Stimulated activated CD8-positive, alpha-beta memory T cell treated with anti-CD3 and anti-CD28 coated beads, Interleukin-2, amount 100 ng/mL, for 1 hour (primary cell): ENCODE measurements at places on chromosomes 11 and 22.
A peak's percentile ranks its signal among the peaks of the same experiment; 100 is the strongest.

DNA sequence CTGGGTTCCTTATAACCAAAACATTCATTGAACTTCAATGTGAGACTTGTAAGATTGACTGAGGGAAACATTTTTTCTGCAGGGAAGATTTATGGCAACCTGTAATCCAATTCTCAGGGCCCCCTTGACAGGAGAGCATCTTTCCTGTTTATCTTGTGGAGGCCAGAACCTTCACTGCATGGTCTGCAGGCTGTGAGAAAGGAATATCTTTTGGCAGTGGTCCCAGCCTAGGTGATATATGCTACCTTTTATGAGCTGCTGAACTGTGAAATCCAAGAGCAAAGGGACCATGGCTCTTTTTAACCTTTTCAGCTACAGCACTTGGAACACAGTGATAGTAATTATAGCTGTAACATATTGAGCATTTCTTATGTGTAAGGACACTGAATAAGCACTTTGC, 590.2 kb upstream of the B3GAT1 start:
- DNase-seq, result no peak

DNA sequence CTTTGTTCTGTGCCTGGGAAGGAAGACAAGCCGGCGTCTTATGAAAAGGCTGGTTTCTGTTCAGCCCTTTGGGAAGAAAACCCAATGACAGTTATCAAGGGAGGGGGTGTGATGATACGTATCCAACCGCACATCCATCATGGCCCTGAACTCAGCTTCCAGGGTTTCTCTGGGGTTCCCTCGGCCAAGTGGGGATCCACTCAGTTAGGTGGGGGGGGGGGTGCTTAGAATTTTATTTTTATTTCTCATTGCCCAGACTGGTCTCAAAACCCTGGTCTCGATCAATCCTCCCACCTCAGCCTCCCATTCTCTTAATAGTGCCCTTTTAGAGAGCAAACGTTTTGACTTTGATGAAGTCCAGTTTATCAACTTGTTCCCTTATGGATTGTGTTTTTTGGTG, 25.7 kb downstream of the KCNQ1 start:
- no peak for DNase-seq

DNA sequence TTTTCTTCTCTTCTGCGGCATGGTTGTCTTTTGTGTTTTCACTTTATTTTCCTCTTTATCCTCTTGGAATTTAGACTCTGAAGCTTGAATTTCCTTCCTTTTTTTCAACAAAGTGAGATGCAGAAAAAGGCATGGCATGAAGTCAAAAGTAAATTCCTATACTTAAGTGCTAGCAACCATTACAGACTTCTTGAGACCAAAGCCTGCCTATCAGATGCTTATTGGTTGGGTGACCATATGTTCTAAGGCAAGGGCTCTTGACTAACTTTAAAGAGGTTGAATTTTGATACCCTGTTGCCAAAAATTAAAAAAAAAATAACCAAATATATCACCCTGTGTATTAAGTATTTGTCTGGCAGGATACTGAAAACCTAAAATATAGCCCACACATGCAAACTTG, 237.4 kb downstream of the TMEM135 start:
- no peak for DNase-seq

- no peak for DNase-seq
These were observed 373.5 kb downstream of the GUCY1A2 start for GRCh38 chr11:106644824-106645223.

- peak; percentile 5 for DNase-seq
These were observed 12.6 kb upstream of the APLNR start for GRCh38 chr11:57249384-57250319.

DNA sequence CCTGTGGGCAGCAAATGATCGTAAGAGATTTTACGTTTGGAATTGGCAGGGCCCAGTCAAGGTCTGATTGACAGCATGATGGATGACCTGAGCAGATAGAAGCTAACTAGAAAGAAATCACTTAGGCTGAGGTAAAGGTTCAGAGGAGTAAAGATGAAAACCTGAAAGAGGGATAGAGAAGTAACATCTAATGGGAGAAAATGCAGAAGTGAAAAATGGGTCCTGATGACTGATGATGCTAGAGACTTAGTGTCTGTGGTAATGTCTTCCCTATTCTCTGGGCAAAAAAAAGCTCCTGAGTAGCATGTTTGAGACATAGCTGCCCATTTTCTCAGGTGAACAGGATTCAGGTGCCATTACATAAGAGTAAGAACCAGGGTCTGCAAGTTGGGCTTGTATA, 628.8 kb upstream of the ANO5 start:
- DNase-seq, result no peak

DNA sequence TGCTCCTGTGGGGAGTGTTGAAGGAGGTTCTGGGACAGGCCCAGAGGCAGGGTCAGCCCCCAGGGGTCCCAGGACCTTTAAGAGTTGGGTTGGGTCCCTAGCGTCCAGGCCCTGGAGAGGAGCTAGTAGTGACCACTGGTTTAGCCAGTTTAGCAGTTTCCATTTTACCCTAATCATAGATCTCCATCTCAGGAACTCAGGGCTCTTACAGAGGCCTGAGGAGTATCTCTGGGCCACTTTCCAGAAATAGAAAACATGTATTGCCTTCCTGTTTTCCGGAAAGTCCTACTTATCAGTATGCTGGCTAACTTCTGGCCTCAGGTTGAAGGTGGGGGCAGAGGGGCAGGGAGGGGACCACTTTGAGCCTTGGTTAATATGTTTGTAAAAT, 13.5 kb downstream of the NCF4 start:
- DNase-seq, result no peak

- no peak for DNase-seq
These were observed 20.8 kb upstream of the CHKA start for GRCh38 chr11:68142028-68142412.

GRCh38 chr22:27474711-27475547, 326.6 kb downstream of the MN1 start:
- no peak for DNase-seq

GRCh38 chr11:27963370-27963769, 144.6 kb downstream of the KIF18A start:
- DNase-seq, result no peak

DNA sequence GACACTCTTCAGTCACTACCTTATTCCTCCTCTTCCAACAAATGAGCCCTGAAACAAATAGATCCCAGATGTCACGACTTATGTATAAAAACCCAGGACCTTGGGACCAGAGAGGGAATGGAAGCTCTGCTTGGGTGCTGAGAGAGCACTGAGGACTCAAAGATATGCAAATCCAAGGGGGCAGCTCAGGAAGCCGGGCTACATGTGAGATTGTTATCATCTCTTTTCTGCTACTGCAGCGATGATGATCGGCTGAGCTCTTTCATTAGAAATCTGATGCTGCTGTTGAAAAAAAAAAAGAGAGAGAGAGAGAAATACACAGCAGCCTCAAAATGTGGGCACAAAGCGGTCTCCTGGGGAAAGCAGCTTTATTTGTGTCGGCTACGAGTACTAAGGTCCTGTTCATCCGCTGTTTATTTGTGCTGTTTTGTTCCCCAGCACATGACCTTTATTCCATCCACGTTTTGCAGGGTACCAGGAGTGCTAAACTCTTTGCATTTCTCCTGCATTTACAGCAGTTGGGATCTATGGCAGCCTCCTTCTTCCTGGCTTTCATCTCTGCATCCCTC, 120.2 kb downstream of the TRIM29 start:
- DNase-seq, result no peak

DNA sequence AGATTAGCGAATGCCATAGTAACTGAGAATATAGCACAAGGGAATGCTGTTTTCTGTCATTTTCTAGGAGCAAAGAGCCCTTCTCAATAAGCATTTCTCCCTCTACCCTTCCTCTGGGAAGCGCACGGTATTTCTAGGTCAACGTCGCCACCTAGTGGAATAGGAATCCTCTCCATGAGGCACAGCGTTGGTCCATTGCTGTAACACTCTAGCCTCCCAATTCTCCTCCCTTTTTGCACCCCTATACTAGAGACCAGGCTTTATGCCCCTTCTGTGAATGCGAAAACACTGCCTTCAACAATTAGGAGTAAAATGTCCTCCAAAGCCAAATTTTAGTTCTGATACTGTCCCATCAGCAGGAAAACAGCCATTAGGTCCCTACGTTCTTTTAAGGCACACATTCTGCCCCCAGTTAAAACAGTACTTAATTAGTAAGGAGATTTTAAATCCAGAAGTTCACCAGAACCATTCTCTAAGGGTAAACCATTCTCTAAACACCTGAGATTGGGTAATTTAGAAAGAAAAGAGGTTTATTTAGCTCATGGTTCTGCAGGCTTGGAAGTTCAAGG, 12.8 kb upstream of the HYLS1 start:
- no peak for DNase-seq

DNA sequence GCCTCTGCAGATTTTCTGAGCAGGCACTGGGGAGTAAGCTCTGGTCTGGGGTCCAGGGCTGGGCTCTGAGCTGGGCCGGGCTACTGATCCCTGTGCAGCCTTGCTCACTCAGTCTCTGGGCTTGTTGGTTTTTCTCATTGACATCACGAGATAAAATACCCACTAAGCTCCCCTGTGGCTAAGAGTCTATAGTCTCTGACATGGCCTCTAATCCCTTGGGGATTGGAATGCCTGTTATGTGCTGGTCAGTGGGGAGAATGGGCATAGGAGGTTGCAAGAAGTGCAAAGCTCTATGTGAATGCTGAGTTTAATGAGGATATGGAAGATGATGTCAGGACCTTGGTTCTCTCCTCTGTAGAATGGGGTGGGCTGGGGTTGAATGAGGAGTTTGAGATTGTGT, 23.3 kb downstream of the ELF5 start:
- no peak for DNase-seq

DNA sequence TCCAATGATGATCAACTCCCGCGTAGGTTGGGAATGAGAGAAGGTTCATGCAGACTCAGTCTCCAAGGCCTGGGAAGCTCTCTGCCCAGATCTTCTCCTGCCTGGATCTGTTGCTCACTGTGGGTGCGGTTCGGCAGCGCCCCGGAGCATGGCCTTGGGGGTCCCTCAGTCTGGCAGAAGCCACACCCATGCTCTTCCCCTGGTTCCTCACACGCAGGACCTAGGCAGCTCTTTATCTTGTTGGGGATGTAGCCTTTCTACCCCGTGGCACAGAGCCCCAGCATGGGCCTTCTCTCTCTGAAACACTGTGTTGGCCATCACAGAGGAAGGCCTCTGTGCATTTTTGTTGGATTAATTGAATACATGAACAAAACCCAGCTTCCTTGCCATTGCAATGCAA, 1461.6 kb downstream of the BRD1 start:
- DNase-seq, result no peak

GRCh38 chr11:106608677-106609076, 409.6 kb downstream of the GUCY1A2 start:
- no peak for DNase-seq

DNA sequence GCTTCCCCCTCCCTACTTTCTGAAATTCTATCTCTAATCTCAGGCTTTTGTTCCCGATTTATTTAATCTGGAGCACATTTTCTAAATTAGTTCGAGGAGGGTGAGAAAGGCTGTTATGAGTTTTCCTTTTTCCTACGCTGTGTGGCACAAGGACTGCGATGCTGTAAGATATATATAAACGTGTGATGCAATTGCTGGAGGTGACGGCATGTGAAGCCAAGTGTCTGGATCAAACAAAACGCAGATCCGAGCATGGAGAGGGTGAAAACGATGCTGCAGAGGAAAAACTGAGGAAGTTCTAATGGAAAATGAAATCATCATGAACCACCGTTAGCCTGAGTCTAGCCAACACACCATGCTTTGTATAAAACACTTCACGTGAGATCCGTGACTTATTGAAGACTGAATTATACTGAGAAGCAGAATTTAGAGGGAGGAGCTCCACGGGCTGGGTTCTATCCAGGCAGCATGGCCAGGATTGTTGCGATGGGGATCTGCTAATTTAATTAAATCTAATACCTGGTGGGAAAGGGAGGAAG, 4.4 kb downstream of the PKNOX2 start:
- no peak for DNase-seq

- no peak for DNase-seq
These were observed 1322.2 kb downstream of the TBC1D22A start for GRCh38 chr22:48084729-48085050.

DNA sequence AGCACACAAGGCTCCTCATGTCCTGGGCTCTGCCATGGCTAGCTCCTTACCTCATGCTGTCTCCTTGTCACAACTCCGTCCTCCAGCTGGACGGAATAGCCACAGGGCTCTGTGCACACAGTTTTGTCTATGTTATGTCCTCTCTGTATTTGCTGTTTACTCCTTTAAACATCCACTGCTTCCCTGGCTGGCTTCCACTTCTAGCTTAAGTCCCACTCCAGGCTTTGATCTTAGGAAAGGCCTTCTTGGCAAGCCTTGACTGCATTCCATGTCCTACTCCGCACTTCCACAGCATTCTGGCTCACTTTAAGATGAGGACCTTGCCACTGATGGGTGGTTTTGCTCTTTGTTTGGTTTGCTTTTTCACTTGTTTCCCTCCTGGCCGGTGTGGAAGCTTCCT, 22.9 kb upstream of the ROBO3 start:
- no peak for DNase-seq

GRCh38 chr22:44876921-44877320, 124.5 kb downstream of the ARHGAP8 start:
- DNase-seq, result no peak

DNA sequence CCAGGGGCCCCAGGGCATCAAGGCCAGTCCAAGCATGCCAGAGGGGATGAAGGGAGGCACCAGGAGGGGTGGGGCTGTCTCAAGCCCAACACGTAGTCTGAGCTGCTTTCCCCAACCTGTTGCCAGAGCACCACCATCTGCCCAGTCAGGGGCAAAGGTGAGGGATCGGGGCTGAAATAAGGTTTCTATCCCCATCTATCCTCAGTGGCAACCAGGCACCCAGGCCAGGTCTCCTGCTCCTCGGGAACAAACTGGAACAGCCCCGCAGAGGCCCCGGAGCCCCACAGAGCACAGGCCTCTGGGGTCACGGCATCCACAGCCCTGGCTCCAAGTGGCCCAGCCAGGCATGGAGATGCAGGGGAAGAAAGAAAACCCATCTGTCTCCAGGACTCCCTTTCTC, 19.3 kb downstream of the STARD10 start:
- DNase-seq, result no peak

DNA sequence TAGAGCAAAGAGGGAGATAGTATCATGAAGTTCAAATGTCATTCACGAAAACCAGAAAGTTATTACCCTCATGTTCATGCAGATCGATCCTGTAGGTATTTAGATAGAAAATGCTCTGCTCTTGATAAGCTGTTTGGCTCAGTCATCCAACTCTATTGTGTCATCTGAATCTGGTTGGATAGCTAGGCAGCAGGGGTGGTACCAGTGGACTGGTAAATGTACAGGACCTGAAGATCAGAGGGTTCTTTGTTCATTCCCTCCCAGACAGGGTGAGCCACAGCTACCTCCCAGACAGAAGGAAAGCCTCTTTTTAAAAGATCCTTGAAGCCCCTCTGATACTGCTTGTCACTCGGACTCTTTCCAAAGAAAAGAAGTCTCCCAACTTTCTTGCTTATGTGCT, 29.8 kb upstream of the DRD2 start:
- DNase-seq, result no peak

GRCh38 chr11:73414977-73415651, 38.9 kb downstream of the RELT start:
- no peak for DNase-seq
